ENCODE measurements at places on chromosomes 7 and 10.

DNA sequence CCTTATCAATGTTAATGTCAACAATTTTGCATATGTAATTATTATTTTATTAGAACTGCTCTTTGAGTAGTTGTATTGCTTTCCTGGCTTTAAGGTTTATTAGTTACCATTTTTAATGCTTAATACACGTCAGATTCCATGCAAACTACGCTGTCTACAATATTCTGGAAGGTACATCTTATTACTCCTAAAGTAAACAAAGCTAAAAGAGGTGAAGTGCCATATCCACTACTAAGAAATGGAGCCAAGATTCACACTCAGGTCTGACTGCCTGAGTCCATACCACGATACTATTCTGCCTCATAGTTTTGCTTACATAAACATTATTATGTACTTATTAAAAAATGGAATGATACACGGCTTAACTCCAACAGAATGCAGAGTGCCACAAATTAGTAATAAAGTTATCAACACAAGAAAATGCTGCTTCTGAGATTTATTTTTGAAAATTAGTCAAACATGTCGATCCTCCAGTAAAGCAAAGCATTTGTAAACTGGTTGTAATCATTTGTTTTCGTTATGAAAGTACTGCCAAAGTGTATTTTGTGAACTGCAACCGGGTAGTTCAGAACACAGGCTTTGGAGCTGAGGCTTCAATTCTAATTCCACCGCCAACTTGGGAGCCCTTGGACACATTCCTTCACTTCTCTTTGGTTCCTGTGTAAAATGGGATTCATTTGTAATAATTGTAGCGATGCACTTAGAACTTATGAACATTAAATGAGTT is 1.1 kb upstream of the DMTF1 start:
- no peak for DNase-seq

- no peak for DNase-seq
Observed at GRCh38 chr10:102872163-102872562, 2.9 kb downstream of the AS3MT start.

DNA sequence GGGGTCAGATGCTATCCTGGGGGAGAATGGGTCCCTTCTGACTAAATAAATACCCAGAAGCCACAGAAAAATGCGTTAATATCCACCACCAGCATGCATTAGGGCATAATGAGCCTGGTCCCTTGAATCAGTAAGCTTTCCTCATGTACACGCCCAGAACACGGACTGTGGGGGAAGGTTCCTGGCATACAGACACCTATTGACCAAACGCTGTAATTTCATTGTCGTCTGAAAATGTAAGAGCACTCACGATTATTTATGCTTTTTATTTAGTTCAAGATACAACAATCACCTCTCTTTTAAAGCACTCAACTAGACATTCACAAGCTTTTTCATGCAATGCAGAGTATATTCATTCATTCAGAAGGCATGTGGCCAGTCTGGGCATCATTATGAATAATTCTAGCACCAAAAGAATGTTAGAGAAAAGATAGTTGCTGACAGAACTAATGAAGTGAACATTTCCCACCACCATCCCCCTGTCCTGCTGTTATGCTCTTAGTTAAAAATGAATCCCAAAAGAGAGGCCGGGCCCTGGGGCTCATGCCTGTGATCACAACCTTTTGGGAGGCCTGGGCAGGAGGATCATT is 101.0 kb downstream of the SVIL start:
- DNase-seq, result no peak

DNA sequence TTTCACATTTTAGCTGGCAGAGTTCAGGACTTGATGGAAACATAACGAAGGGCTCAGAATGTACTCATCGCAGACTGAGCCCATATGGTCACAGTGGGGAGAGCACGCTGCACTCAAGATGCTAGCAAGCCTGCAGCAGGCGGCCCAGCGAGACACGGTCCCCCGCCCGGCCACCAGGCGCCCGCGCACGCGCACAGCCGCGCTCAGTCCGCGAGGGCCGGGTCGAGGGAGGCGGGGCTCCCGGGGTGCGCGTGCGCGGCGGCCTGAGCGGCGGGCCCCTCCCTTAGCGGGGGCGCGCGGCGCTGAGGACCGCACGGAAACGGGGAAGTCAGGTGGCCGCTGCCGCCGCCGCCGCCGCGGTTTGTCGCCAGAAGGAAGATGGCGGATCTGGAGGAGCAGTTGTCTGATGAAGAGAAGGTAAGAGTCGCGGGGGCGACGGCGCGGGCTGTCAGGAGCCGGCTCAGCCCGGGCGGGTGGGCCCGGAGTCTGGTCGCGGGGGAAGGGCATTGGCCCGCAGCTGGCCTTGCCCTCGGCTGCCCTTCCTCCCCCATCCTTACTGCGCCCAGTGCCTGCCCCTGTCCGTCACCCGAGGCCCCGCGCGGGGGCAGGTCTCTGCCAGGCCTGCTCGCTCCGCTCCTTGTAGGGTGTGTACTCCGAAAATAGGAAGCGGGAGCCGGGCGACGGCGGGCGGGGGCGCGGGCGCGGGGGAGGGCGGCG is at the start of gene CAPZA2:
TSS of gene CAPZA2 (plus strand) at position 354 of the 717 bp plus-strand sequence. CDS start at position 379, 25 bp downstream.
- DNase-seq, result peak; percentile 75

DNA sequence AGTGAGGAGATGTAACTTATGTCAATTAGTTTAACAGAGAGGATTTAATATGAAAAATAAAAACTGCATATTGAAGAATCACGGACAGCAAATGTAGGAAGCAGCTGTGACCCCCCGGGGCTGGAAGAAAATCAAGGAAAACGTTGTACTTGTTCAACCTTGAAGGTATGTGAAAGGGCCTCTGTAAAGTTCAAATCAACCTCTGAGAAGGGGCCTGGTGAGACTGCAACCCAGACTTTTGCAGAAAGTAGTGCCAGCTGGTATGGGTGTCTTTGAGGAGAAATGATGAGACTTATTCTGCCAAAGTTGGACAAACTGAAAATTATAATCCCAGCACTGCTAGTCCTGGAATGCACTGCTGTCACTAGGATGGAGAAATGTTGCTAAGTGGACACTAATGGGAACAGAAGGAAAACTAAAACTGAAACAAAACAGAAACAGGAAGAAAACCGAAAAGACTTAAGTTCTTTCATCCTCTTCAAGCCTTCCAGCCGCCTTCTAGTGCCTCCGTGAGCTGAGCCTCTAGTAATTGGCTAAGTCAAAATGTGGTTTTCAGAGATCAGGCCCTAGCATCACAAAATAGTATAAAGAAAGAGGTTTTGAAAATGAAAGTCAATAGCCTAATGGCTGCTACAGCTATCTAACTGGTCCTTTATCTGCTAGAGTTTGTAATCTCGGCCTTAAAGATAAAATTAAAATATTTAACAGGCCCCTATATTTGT is 253.7 kb upstream of the SORCS1 start:
- no peak for DNase-seq

- DNase-seq, result no peak
Observed at GRCh38 chr7:131787101-131787500, 230.7 kb upstream of the PODXL start.

DNA sequence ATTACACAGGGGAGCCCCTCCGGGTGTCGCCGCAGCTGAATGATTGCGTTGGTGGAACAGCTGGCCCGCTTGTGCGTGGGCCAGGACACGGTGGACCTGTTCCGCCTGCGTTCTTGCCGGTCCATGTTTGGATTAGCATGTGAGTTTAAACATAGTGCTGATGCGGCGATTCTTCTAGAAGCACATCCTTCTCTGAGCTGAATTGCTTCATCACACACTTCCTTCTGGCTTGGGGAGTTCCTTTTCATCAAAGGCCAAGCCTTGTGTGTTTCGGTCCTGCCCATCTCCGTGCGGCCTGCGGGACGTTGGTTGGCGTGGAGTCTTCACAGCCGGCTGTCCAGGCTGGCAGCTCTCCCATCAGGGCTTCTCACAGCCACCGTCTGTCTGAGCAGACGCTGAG is 45.5 kb upstream of the SLC29A4 start:
- no peak for DNase-seq

GRCh38 chr10:30747633-30748032 is 118.1 kb upstream of the LYZL2 start:
- DNase-seq, result no peak

DNA sequence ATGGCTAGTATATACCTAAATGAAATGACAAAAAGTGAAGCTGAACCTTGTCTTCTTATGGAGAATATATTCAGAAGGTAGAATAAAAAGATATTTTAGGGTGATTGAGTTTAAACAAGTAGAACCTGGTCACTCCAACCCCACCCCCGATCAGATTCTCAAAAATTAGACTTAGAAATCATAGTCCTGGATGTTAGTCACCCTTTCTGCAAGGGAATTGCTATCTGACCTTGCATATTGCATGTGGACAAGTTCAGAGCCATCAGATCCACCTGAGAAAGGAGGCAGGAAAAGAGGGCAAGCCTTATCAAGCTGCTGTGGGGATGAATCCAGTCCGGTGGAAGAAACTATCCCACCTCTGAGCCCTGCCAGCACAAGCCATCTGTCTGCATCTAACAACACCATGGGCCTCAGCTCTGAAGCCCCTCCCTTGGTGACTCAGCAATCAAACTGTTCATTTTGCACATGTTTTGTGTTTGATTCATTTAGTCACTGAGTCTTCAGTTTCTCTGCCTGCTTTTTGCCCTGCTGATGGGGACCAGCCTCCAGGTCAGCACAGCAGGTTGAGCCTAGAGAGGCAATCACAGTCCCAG is 727.3 kb downstream of the AUTS2 start:
- DNase-seq, result peak; percentile 64

- DNase-seq, result peak; percentile 36
Observed at GRCh38 chr10:36181426-36182178, 539.5 kb upstream of the FZD8 start.

GRCh38 chr7:75711076-75711475 is 27.7 kb downstream of the HIP1 start:
- DNase-seq, result no peak

- DNase-seq, result no peak
Observed at GRCh38 chr10:120732067-120732466, 119.1 kb upstream of the WDR11 start.

DNA sequence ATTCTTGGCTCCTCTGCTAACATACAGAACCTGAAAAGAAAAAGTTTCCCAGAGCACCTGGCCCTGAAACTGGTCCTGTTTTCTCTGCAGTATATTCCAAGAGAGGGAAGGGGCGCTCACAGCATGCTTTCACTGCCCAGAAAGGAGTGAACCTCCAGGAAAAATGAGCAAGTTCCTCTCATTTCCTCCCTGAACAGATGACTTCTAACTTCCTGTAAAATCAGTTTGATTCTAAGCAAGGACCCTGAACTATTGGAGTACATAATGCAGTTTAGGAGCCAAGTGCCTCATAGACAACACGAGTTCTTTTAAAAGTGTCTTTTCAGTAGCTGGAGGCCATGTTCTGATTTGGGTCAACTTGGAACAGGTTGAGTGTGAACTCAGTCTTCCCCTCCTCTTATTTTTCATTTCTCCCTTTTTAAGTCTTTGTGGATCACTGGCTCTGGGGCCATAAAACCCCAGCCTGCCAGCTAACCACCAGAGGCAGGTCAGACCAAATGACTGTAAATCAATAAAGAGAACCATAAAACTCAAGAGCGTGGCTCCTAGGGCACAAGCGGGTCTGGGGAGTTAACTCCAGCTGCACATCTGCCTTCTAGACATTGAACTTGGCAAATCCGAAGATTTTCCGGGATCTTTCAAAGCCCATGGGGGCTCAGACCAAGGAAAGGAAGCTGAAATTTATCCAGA is 5.9 kb upstream of the LRRC18 start:
- no peak for DNase-seq

- no peak for DNase-seq
Observed at GRCh38 chr7:4765776-4766490, 9.5 kb upstream of the AP5Z1 start.

GRCh38 chr10:117540640-117541404 is 1.7 kb upstream of the EMX2 start:
- no peak for DNase-seq

- DNase-seq, result peak; percentile 30
Observed at GRCh38 chr10:34489973-34490745, 324.9 kb downstream of the PARD3 start.

DNA sequence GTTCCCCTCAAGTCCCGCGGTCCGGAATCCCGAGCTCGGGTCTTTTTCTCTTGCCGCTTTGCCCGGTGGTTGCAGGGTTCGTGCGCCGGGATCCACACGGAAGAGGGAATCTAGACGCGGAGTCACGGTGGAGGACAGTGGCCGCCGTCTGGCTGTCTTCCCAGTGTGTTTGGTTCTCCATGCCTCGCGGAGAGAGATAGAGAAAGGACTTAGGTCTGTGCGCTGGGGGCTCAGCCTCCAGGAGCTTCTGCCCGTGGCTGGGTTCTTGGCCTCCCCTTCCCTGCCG is 1.6 kb downstream of the FFAR4 start:
- DNase-seq, result no peak

- no peak for DNase-seq
Observed at GRCh38 chr10:71849461-71849908, 1.6 kb downstream of the PSAP start.

- no peak for DNase-seq
Observed at GRCh38 chr10:117188371-117188770, 8.9 kb upstream of the KCNK18 start.

DNA sequence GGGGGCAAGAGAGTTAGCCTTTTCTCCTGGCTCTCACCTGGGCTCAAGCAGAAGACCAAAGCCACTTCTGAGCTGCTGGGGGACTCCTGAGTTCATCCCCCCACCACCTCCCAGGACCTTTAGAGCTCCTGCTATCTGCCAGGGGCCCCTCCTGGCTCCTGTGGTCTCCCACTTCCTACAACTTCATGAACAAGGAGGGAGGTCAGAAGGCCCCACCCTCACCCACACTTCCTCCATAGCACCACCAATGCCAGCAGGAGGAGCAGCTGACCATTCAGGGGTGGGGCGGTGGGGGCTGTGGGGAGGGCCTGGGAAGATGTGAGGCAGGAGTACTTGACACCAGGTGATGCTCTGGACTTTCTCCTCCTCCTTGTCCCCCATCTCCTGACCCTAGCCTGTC is 32.6 kb upstream of the ADCYAP1R1 start:
- DNase-seq, result no peak

GRCh38 chr10:61628151-61628874 is 34.4 kb upstream of the CABCOCO1 start:
- peak; percentile 74 for DNase-seq

- DNase-seq, result no peak
Observed at GRCh38 chr10:74118804-74119203, 31.8 kb downstream of the AP3M1 start.

All from fibroblast of skin of left biceps (primary cell).